ENCODE measurements at places on chromosomes 12 and 14.

DNA sequence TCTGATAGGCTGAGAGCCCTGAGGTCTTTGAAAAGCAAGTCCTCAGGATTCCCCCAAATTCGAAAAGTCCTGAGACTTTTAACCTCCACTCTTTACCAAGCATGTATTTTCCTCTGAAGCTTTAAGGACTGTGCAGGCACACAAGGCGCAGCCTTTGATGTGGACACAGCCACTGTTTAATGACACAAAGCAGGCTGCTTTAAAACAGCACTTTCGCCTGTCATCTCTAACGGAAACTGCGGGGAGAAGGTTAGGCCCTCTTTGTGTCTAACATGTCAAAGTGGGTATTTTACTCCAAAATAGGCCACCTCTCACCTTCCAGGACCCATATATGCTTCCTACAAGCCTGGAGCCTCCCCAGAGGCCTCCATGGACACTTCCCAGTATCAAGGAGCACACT lies 159.2 kb downstream of the GCH1 start:
- DNase-seq, result no peak

DNA sequence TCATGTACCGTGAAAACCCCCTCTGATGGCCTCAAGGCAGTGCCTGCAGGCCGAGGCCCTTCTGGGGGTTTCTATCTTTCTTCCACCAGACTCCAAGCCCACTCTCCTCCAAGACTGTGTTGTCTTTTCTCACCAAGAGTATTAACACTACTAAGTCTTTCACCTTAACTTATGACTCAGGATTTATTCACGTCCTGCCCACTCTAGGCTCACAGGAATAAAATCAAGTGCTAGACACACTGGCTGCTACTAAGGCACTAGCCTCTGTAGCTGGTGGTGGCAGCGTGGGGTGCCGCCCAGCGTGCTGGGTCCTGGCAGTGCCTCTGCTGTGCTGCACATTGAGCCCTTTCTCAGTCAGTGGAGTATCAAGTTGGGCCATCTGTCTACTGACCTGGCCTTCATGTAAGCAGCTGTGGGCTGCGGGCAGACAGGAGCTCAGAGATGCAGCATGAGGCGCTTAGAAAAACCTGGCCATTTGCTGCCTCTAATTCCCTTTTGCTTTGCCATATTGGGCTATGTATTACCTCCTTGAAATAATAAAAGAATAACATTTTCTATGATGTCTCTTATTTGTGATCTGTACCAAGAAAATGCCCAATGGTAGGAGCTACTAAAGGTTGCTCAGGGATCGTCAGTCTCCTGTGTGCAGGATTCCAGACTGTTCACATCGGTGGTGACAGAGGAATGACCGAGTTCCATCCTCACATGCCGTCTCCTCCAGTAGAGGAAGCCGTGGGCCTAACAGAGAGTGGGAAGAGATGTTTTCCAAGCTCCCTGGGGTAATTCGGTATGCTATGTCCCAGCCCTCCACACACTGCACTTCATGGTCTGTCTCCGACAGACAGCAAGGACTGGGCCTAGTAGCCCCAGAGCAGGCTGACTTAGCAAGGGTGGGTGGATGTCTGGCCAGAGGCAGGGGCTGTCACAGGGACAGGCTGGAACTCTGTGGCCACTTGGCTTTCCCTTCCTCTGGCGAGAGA lies 39.9 kb downstream of the MAX start:
- DNase-seq, result no peak

GRCh38 chr14:77478796-77479195 lies 19.8 kb downstream of the ISM2 start:
- DNase-seq, result no peak

- DNase-seq, result no peak
Measured at GRCh38 chr12:121392325-121392716, 7.6 kb upstream of the RNF34 start.
